Activated CD8-positive, alpha-beta memory T cell treated with anti-CD3 and anti-CD28 coated beads for 4 hours (primary cell): ENCODE measurements at places on chromosomes 3 and 15.

DNA sequence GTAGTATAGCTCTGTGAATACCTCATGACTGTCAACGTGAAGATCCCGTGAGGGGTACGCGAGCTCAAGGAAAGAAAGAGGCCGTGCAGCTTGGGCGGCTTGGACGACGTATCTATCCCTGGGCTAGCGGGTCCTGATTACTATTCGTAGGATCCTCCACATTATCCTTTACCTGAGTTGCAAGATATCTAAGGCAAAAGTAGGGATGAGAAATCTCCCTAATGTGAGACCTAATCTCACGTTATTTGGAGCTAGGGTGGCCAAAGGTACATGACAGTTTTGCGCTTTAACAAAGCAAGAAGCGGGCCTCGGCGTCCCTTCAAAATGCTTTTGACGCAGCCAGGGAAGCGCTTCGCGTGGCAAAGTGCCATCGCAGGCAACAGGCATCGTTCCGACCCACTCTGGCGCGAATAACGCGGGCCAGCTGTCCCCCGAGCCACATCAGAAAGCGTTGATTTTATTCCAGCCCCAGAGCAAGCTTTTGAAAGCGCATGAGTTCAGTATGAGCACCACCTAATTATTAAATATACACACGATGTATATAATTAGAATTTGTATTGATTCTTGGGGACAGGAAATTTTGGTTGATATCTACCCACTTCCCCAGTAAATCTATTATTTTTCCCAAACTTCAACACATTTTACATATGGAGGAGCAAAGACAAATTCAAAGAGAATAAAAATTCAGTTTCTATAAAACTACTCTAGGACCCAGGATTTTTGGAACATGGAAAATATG is 2.5 kb upstream of the EOMES start:
- no peak for DNase-seq

- DNase-seq = no peak
These were observed 118.2 kb downstream of the GABRG3 start for GRCh38 chr15:27089233-27089586.

DNA sequence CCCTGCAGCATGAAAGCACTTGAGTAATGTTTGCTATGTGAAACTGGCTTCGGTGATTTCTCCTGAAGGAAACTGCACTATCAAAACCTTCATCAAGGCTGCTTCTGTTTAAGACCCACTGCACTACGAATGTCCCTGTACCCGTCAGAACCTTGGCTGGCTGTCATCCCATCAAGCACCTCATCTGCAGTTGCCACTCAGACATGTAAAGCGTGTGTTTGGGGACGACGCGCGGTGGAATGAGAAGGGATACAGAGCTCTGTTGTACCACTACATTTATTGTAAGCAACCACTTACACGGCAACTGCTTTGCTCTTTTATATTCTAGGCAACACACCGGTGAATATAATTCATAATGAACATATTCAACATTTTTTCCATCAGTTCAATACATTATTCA is 147.6 kb downstream of the TIGIT start:
- DNase-seq = no peak

DNA sequence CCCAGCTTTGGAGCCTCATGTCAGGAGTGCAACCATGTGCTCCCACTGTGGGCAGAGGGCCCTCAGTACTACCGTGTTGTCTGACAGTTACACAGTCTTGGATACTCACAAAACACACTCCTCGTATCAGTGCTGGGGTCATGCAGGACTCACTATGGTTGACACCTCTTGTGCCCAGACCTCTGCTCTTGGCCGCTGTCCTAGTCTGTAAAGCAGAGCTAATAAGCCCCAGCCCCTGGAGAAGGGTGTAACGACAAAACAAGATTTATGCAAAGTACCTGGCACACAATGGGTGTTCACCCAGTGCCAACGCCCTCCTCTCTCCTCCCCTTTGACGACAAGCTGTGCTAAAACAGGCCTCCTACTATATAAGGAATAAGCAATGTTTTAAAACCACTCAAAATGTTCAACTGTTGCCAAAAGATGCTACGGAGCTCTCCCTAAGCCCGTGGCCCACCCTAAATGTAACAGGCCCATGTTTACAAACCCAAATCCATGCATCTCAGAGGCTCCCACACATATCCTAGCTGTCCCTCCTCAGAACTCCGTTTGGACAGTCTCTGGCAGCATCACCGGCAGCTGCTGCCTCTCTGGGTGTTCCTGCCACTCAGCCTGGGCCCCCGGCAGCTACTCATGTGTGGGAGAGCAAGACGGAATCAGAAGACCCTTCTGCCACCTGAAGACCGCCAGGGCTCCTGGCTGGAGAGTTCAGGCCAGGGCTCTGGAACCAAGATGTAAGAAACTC is 65.8 kb downstream of the MRPL46 start:
- DNase-seq = no peak

GRCh38 chr3:134357261-134357913 is 16.9 kb downstream of the AMOTL2 start:
- no peak for DNase-seq
